H1 (cell line): ENCODE measurements at places on chromosomes 7 and 10. TPM values are rescaled to one million over a fixed set of nuclear protein-coding genes. Genes with fewer than 3 reads are reported as not detected.

JAKMIP3 gene
- total RNA-seq: 0.84 and 0.91 TPM in 2 replicates

DNA sequence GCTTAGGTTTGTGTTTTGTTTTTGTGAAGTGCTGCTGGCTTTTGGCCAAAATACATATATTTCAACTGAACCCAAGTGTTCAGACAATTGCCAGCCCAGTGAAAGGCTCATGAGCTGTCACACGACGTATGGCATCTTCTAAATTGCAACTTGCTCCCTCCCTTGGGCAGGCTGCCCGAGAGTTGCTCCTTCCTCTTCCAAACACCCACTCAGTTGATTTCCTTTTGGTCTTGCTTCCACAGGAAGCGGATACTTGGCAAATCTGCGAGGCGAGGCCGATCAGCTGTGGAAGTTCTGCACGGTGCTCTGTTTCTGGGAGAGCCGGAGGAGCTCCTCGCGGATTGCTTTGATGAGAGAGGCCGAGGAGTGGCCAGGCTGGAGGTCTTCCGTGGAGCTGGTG is 39.6 kb upstream of the ATP6V0A4 start:
- H3K27me3 ChIP-seq: no peaks in the 10 kb centered on the region
- no peak overlapping the region for H3K27ac ChIP-seq
- H3K4me1 ChIP-seq: no peaks in the 10 kb centered on the region
- no peak overlapping the region for H3K4me3 ChIP-seq

DNA sequence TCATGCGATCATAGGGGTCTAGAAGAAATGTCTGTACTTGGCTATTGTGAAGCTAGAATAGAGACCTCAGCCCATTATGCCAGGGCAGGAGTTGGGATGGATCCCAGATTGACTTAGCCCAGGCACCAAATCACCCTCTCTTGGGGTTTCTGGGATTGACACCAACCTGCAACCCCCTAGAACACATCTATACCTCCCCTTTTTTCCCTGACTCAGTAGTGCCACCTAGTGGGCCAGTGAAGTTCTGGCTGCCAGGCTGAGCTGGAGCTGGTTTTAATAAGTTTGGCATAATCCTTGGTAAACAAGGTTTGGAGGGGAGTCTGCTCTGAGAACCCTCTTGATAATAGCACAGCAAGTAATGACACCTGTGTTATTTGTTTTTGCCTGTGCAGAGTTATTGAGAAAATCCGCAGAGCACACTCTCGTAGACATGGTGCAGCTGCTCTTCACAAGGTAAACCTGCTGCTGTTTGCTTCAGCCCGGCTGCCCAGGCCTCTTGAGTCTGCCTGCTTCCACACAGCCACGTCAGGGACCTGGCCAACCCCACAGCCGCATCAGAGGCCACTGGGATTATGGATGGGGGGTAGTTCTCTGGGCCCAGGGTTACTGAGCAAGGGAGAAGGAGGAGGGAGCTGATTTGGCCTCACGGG is 43.3 kb upstream of the NFKB2 start:
- no peaks in the 10 kb centered on the region for H3K4me1 ChIP-seq
- DNase-seq: no peak
- no peak overlapping the region for H3K27ac ChIP-seq
- no peak overlapping the region for H3K4me3 ChIP-seq
- H3K36me3 ChIP-seq: no peaks in the 10 kb centered on the region; the same call in none of the 2 replicates

DNA sequence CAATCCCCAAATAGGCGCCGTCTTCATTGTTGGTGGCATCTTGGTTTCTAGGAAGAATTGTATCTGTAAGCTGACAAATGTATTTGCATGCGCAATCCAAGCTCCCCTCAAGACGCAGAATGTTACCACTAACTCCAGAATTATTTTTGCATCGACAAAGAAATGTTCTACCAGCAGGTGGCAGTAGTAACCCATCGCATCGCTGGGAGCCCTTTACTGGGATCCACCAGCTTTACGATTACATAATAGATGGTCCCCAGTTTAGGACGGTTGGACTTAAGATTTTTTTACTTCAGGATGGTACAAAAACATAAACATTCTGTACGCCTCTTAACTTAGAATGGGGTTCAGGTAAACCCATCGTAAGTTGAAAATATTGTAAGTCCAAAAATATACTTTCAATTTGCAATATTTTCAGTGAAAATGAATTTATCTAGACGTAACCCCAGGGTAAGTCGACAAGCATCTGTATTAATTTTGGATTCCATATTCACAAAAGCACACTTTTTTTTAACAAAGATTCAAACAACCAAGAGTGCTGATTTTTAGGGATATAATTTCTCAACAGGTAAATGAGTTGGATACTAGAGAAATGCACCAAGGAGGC is 114.0 kb upstream of the COBL start:
- no peak overlapping the region for H3K4me3 ChIP-seq
- H3K27me3 ChIP-seq: no peaks in the 10 kb centered on the region
- no peaks in the 10 kb centered on the region; the same call in 1 of the 2 replicates for H3K4me1 ChIP-seq
- H3K27ac ChIP-seq: no peak overlapping the region
- DNase-seq: no peak

- no peaks in the 10 kb centered on the region for H3K36me3 ChIP-seq
- DNase-seq: no peak
Observed at GRCh38 chr7:55531536-55531935, 40.8 kb downstream of the VOPP1 start.

GRCh38 chr10:13681095-13681494 is 94.3 kb downstream of the PRPF18 start:
- DNase-seq: no peak
- no peaks in the 10 kb centered on the region for H3K36me3 ChIP-seq
- H3K27ac ChIP-seq: no peak overlapping the region
- H3K4me3 ChIP-seq: no peak overlapping the region
- H3K27me3 ChIP-seq: no peaks in the 10 kb centered on the region

- no peaks in the 10 kb centered on the region for H3K27me3 ChIP-seq
- no peaks in the 10 kb centered on the region for H3K4me1 ChIP-seq
- H3K36me3 ChIP-seq: no peaks in the 10 kb centered on the region
- no peak overlapping the region for H3K27ac ChIP-seq
- DNase-seq: no peak
- H3K4me3 ChIP-seq: no peak overlapping the region
Observed at GRCh38 chr10:76251841-76252671, 820.6 kb downstream of the LRMDA start.

DNA sequence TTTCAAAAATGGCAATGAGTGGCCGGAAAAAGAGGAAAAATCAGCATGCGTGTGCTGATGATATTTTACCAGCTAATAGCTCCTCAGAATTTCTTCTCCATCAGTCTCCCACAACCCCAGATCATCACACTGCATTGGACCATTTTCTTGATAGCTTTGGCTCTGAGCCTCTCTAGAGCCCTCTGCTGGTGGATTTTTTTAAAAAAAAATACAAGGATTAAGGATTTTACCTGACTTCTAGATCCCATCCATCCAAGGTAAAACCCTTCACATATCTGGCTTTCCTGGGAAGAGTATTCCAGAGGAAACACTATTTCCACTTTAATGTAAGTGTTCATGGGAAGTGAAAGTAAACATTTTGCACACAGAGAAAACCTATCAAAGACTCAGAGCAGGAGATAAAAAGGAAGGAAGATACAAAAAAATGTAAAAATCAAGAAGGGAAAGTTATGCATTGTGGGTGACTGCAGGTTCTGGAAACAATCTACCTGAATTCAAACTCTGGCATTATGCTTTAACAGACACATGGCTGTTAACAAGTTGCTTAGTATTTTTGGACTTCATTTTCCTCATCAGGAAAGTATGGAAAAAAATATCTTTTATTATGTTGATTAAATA is 380.9 kb downstream of the LRRTM3 start:
- H3K4me3 ChIP-seq: no peak overlapping the region
- no peaks in the 10 kb centered on the region for H3K27me3 ChIP-seq
- H3K4me1 ChIP-seq: no peaks in the 10 kb centered on the region
- no peak overlapping the region for H3K27ac ChIP-seq
- DNase-seq: no peak
- no peaks in the 10 kb centered on the region for H3K36me3 ChIP-seq

DNA sequence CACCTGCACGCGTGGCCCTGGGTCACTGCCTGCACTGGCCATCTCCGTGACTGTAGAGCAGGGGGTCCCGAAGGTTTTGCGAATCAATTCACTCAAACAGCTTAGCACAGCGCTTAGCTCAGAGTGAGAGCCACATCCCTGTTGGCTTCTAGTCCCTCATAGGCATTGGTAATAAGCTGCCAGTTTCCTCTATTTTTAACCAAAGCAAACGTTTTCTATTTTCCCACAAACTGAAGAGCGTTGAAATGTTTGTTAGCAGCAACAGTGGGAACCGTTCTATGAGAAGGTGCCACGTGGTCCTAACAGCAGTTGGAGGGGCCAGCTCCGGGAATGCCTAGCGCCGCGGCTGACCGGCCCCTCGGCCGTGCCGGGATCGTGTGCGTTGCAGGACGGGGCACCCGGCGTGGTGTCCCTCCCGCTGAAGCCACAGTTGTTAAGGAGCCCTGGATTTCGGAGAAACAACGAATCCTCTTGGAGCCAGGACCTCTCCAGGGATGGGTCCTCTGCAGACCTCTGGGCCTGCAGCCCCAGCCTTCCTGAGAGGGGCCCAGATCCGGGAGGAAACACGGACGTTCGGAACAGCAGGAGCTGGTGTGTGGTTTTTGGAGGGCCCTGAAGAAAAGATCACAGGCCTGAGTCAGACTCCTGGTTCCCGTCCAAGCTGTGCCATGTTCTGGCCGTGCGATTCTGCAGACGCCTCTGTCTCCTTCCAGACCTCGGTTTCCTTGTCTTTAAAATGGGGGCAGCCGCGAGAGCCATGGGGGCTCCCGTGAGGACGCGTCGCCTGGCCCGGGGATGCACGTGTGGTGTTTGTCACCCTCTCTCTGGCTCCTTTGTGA is 40.3 kb downstream of the FAM20C start:
- no peak overlapping the region for H3K27ac ChIP-seq
- H3K4me3 ChIP-seq: no peak overlapping the region
- no peak for DNase-seq
- no peaks in the 10 kb centered on the region; the same call in 1 of the 2 replicates for H3K36me3 ChIP-seq
- no peaks in the 10 kb centered on the region for H3K4me1 ChIP-seq

GRCh38 chr10:32163071-32163761 is 107.0 kb upstream of the KIF5B start:
- H3K36me3 ChIP-seq: no peaks in the 10 kb centered on the region
- H3K27ac ChIP-seq: no peak overlapping the region
- no peak overlapping the region for H3K4me3 ChIP-seq

- no peaks in the 10 kb centered on the region for H3K36me3 ChIP-seq
- no peak overlapping the region for H3K4me3 ChIP-seq
- no peaks in the 10 kb centered on the region for H3K27me3 ChIP-seq
Observed at GRCh38 chr7:124922200-124922599, 7.4 kb downstream of the POT1 start.

GRCh38 chr7:28136420-28136819 is 44.2 kb downstream of the JAZF1 start:
- H3K27me3 ChIP-seq: no peaks in the 10 kb centered on the region
- H3K4me3 ChIP-seq: no peak overlapping the region
- H3K27ac ChIP-seq: no peak overlapping the region
- H3K4me1 ChIP-seq: no peaks in the 10 kb centered on the region

- no peaks in the 10 kb centered on the region for H3K36me3 ChIP-seq
- H3K27ac ChIP-seq: no peak overlapping the region
- H3K27me3 ChIP-seq: no peaks in the 10 kb centered on the region
- peaks cover 17% of the 10 kb centered on the region for H3K4me1 ChIP-seq
Observed at GRCh38 chr7:81926-82756, 110.2 kb upstream of the FAM20C start.

DNA sequence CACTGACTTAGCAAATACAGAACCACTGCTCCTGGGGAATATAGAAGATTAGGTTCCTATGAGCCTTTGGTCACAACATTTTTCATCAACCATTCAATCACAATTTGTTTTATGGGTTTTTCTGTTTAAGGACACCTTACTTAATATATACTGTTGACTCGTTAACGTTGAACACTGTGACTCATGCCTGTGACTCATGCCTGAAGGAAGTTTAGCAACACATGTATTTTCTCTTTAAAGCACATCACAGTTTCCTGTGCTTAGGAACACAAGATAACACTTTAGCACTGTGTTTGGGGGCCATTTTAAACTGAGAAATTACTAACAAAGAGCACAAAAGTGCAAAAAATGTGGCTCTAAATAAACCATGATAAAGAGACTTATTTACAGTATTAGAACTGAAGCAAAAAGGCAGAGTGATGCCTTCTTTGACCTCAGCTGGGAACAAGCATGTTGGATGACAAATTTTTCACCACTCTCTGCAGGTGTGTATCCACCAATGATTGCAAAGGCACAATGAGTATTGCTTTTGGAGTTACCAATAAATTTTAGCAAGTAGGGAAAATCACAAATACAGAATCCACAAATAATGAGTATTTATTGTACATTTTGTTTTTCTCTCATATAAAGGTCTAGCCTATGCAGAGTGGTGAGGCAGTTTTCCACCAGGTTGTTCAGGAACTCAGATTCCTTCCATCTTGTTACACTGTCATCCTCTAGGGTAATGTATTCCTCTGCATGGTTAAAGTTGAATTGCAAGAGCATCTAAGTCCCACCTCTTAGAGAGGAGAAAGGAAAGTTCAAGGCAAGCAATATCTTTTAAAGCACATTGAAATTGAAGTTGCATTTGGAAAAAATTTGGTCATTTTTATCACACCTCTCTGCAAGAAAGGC is 7.3 kb downstream of the FGFBP3 start:
- 0 out of 2 replicates have a peak, but pooled peaks cover 6% of the 10 kb centered on the region for H3K36me3 ChIP-seq
- H3K27me3 ChIP-seq: no peaks in the 10 kb centered on the region
- H3K27ac ChIP-seq: no peak overlapping the region
- H3K4me1 ChIP-seq: 0 out of 2 replicates have a peak, but pooled peaks cover 4% of the 10 kb centered on the region
- no peak for DNase-seq
